ENCODE measurements at places on chromosomes 12 and 14.

DNA sequence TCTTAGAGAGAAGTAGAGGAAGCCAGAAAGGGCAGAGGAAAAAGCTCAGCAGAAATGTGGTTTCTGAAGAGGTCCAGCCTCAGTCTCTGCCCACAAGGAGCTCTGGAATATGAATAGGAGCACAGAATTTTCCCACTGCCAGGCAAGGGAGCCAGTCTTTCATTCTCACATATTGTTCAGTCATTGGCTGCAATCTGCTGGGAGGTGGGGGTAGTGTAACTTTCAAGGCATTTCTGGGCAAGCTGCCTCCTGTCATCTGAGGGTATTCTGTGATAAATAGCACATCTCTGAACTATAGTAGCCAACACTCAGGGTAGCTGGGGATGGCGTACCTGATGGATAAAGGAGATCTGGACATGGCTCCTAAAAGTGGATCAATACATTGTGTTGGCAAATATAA, 127.2 kb downstream of the LRRK2 start:
- DNase-seq = no peak

DNA sequence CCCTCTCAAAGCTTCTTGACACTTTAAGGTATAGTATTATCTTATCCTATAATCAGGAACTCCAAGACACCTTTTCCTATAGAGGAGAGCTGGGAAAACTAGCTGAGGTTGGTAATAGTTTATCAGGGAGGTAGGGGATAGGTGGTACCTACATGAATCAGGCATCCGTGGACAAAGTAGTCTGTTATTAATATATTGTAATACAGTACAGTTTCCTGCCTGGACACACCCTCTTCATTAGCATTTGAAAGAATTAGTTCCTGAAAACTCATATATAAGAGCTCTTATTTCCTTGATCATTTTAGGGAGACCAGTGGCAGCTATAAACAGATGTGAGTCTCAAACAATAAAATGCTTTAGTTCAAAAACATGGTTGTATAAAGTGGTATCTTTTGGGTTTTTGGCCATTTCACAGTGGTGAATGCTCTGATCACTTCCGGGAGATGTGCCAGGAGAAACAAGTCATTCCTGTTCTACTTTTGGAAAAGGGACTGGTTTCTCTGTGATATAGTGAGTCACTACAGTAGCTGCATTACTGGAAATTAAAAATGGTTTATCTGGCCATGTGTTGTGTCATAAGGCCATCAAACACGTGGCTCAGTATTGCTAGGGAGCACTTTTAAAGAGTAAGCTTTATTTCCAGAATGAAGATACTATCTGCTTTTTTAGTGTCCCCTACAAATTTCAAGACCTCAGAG, 98.1 kb downstream of the KLRB1 start:
- no peak for DNase-seq

DNA sequence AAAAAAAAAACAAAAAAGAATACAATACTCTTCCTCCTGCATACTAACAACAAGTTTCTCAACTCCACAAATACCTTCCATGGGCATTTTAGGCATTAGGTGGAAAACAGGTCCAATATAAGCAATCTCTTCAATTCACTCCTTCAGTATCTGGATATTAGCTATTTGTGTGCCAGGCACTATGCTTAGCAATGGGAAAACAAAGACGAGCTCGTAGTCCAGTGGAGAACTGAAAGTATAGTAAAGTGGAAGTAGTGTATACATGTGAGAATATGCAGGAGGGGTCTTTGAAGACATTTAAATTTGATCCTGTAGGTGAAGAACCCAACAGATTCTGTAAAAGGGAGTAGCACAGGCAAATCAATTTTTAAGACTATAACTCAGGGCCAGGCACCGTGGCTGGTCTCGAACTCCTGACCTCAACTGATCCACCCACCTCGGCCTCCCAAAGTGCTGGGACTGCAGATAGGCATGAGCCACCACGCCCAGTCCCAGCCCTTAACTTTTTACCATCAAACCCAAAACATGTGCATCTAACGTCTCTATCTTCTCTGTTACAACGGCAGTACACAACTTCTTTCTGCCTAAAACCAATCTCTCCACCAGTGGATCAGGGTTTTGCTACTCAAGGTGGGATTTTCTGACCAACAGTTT, 10.6 kb downstream of the HECTD1 start:
- DNase-seq = peak; percentile 31

GRCh38 chr12:50344775-50345174, 51.6 kb downstream of the FAM186A start:
- DNase-seq = no peak

GRCh38 chr12:65656891-65657351, 167.4 kb upstream of the HMGA2 start:
- peak; percentile 63 for DNase-seq
